Activated T-cell treated with anti-CD3 and anti-CD28 coated beads, Interleukin-2, amount 50 U/mL, for 24 hours (primary cell): ENCODE measurements at places on chromosomes 5 and 9.

- no peak overlapping the region for H3K4me3 ChIP-seq
- no peak for DNase-seq
- H3K27me3 ChIP-seq, result no peaks in the 10 kb centered on the region
- H3K36me3 ChIP-seq, result no peaks in the 10 kb centered on the region
- no peak overlapping the region for H3K27ac ChIP-seq
Measured at GRCh38 chr5:59921816-59922215, 28.3 kb upstream of the PDE4D start.

DNA sequence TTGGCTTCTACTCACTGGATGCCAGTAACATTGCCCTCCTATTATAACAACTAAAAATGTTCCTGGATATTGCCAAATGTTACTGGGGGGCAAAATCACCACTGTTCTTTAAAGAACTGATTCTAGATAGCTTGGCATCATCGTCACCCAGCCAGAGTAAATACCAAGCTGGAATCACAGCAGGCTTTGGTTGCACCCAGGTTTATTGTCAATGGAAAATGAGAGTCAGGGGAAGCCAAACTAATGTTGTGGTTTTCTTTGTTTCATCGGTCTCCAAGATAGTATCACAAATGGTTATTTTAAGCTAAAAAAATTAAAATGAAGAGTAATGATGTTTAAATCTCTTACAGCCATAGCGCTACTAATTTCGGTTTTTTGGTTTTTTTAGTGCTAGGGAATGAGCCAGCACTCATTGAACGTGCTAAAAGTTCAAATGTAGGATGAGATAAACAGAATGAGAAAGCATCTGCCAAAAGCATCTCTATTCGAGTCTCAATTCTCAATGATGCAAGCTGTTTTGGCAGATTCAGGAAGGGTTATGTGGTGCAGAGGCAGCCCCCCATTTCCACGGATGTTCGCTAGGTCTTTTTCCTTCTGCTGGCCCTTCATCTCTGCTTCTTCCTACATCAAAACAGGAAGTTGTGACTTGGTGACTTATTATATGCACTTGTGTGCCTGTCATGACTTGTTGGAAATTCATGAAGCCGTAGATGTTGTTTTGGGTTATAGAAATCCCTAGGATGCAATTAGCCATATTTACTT, 558.0 kb downstream of the EBF1 start:
- H3K27ac ChIP-seq, result no peak overlapping the region
- no peak for DNase-seq
- peaks cover 32% of the 10 kb centered on the region for H3K4me1 ChIP-seq
- peak overlapping the region; percentile 3 for H3K4me3 ChIP-seq

GRCh38 chr5:76086095-76086494, 2.9 kb downstream of the SV2C start:
- peaks cover 32% of the 10 kb centered on the region for H3K4me1 ChIP-seq
- H3K27ac ChIP-seq, result no peak overlapping the region
- H3K36me3 ChIP-seq, result no peaks in the 10 kb centered on the region
- H3K27me3 ChIP-seq, result peaks cover 74% of the 10 kb centered on the region
- no peak overlapping the region for H3K4me3 ChIP-seq

- no peak overlapping the region for H3K4me3 ChIP-seq
- H3K27ac ChIP-seq, result no peak overlapping the region
- DNase-seq, result no peak
- no peaks in the 10 kb centered on the region for H3K4me1 ChIP-seq
- H3K27me3 ChIP-seq, result peaks cover 6% of the 10 kb centered on the region
Measured at GRCh38 chr9:33791117-33791516, 4.2 kb upstream of the PRSS3 start.

DNA sequence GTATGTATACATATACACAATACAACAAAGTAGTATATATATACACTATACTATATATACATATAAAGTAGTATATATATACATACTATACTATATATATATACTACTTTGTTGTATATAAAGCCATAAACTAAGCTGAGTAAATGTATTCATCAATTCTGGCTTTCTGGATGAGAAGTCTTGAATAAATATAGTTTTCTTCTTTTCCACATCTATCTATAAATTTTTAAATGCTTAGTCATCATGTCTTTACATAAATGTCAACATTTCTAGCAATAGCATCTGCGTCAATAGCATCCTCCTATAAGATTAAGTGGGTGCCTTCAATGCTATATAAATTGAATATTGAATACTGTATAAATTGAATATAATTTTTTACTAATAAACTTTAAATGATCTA, 63.1 kb upstream of the COX7C start:
- no peaks in the 10 kb centered on the region for H3K27me3 ChIP-seq
- no peak overlapping the region for H3K27ac ChIP-seq
- DNase-seq, result no peak
- no peaks in the 10 kb centered on the region for H3K4me1 ChIP-seq

- no peaks in the 10 kb centered on the region for H3K36me3 ChIP-seq
- H3K4me1 ChIP-seq, result no peaks in the 10 kb centered on the region
- no peaks in the 10 kb centered on the region for H3K27me3 ChIP-seq
Measured at GRCh38 chr5:89080467-89081116, 197.6 kb upstream of the MEF2C start.

DNA sequence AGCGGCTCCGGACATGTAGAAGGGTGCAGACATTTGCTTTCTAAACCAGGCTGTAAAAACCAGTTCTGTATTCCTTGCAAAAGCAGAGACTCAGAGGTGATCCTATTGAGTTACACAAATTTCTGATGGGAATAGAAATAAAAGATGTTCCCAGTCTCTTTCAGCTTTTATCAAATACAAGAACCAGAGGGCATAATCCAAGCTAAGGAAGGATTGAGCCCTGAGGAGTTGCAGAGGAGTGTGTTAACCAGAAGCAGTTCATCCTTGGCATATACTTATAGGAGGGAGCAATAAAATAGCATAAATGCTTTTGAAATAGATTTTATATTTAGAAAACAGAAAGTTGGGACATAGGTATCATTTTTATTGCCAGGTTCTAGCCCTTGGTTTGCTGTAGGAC, 75.3 kb downstream of the KIF4B start:
- no peak overlapping the region for H3K27ac ChIP-seq
- no peaks in the 10 kb centered on the region for H3K36me3 ChIP-seq
- no peak overlapping the region for H3K4me3 ChIP-seq
- no peak for DNase-seq
- peaks cover 22% of the 10 kb centered on the region for H3K27me3 ChIP-seq

DNA sequence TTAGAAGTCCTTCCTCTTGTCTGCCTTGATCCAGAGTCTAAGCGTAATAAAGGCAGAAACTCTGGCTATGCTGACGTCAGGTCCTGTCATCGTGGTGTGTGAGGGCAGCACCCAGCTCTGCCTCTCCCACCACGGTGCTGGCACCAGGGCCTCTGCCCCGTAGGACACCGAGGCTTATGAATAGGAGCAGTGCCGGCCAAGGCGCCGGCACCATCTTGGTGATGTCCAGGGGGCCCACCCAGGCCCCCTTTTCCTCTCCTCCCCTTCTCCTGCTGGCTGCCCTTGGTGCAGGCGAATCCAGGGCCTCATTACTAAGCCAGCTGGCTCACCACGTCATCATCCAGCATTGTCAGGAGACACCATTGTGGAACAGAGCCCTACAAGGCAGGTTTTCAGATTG, 252.3 kb downstream of the FANCC start:
- no peaks in the 10 kb centered on the region for H3K4me1 ChIP-seq
- H3K36me3 ChIP-seq, result peaks cover 16% of the 10 kb centered on the region
- H3K27ac ChIP-seq, result no peak overlapping the region
- H3K4me3 ChIP-seq, result no peak overlapping the region
- H3K27me3 ChIP-seq, result no peaks in the 10 kb centered on the region

DNA sequence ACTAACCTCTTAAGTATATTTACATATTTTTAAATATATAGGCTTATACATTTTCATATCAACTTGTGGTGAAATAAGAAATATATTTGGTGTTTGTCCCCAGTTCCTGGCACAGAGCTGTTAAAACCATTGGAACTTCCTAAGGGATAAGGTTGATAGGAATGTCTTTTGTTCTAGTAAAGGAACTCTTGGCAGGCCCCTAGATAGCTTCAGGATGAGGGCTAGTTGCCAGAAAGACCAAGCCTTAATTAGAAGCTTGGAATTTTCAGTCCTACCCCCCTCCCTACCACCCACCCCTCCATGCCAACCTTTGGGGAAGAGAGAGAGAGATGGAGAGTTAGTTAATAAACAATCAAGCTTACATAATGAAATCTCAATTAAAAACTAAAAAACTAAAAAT, 638.6 kb upstream of the ACO1 start:
- H3K27me3 ChIP-seq, result no peaks in the 10 kb centered on the region
- no peak overlapping the region for H3K4me3 ChIP-seq
- no peaks in the 10 kb centered on the region for H3K36me3 ChIP-seq
- H3K4me1 ChIP-seq, result no peaks in the 10 kb centered on the region
- H3K27ac ChIP-seq, result no peak overlapping the region

- no peaks in the 10 kb centered on the region for H3K27me3 ChIP-seq
- H3K36me3 ChIP-seq, result peaks cover 90% of the 10 kb centered on the region
- peaks cover 66% of the 10 kb centered on the region for H3K4me1 ChIP-seq
- H3K27ac ChIP-seq, result peak overlapping the region; percentile 76
Measured at GRCh38 chr9:130132746-130133145, 39.5 kb upstream of the NCS1 start.
